ENCODE measurements at places on chromosomes 1 and 21. TPM values are rescaled to one million over a fixed set of nuclear protein-coding genes. Genes with fewer than 3 reads are reported as not detected.
A peak's percentile ranks its signal among the peaks of the same experiment; 100 is the strongest.

SLC9C2 gene
- 1.5 TPM for total RNA-seq

RSBN1 gene
- total RNA-seq = 20.2 TPM

IGSF9 gene
- 2.0 TPM for total RNA-seq

EPHB2 gene
- 4.4 TPM for total RNA-seq

TP73 gene
- 0.77 TPM for total RNA-seq

DNA sequence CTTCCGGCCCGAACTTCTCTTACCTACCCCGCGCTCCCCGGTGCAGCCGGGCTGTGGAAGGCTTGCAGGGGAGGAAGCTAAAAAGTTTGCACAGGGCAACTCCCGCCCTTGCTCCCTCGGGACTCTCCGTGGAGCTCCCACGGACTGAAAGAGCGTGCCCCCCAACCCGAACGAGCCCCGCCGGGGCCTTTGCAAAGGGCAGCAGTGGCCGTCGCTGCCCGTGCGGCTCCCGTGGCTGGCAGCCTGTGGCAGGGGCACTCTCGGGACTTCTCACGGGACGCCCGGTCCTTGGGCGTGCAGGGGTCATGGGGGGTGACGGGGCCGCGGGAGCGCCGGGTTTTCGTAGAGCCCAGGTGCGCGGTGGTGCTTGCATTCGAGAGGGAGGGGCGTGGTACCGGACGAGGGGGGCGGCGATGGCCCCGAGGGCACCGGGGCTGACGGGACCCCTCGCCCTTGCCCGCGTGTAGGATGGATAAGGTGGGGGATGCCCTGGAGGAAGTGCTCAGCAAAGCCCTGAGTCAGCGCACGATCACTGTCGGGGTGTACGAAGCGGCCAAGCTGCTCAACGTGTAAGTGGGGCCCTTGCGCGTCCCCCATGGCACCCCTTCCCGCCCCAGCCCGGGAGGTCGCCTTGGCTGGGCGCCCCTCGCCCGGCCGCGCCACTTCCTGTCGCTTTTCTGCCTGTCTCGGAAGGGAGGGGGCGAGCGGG is 711 bp downstream of the GADD45A start:
- DNase-seq = peak; percentile 91
- H3K27ac ChIP-seq = peak overlapping the region; percentile 96
- peak overlapping the region; percentile 94 for H3K4me3 ChIP-seq

DNA sequence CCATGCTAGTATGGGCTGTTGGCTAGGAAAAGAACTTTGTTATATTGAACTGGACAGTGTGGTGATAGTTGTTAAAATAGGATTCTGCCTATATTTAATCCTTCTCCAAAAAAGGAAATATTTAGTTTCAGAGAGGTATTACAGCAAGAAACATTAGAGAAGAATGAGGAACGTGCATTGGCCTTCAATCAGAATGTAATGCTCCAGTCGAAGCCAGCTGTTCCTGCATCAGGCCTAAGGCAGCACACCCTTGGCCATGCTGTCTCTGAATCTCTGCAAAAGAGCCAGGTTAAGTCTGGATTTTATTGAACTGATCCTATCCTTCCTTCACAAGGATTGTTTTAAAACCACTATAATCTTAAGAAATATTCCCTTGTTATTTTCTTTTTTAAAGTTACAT is 35.3 kb upstream of the RALGPS2 start:
- no peak for DNase-seq
- no peaks in the 10 kb centered on the region for H3K27me3 ChIP-seq
- H3K4me1 ChIP-seq = no peaks in the 10 kb centered on the region
- H3K27ac ChIP-seq = no peak overlapping the region
- H3K4me3 ChIP-seq = no peak overlapping the region

- peaks cover 34% of the 10 kb centered on the region for H3K4me1 ChIP-seq
- H3K27ac ChIP-seq = peak overlapping the region; percentile 54
- H3K4me3 ChIP-seq = no peak overlapping the region
Observed at GRCh38 chr1:89725011-89725370, 92.1 kb downstream of the LRRC8C start.

GRCh38 chr1:171173069-171173468 is 12.0 kb upstream of the FMO2 start:
- DNase-seq = no peak
- no peak overlapping the region for H3K4me3 ChIP-seq
- H3K36me3 ChIP-seq = no peaks in the 10 kb centered on the region
- H3K4me1 ChIP-seq = no peaks in the 10 kb centered on the region
- no peak overlapping the region for H3K27ac ChIP-seq

- peak overlapping the region; percentile 93 for H3K27ac ChIP-seq
- no peak for DNase-seq
- H3K4me3 ChIP-seq = peak overlapping the region; percentile 65
- H3K27me3 ChIP-seq = no peaks in the 10 kb centered on the region
Observed at GRCh38 chr1:23555986-23556634, 3.2 kb downstream of the ID3 start.

GRCh38 chr1:236394879-236395229 is 768 bp downstream of the EDARADD start:
- no peaks in the 10 kb centered on the region for H3K36me3 ChIP-seq
- DNase-seq = no peak
- H3K4me3 ChIP-seq = peak overlapping the region; percentile 52
- H3K27me3 ChIP-seq = peaks cover 8% of the 10 kb centered on the region
- no peak overlapping the region for H3K27ac ChIP-seq

- no peak overlapping the region for H3K4me3 ChIP-seq
- H3K27me3 ChIP-seq = no peaks in the 10 kb centered on the region
- no peaks in the 10 kb centered on the region for H3K36me3 ChIP-seq
- DNase-seq = no peak
- no peak overlapping the region for H3K27ac ChIP-seq
- no peaks in the 10 kb centered on the region for H3K4me1 ChIP-seq
Observed at GRCh38 chr1:115158181-115158580, 68.9 kb upstream of the TSPAN2 start.

DNA sequence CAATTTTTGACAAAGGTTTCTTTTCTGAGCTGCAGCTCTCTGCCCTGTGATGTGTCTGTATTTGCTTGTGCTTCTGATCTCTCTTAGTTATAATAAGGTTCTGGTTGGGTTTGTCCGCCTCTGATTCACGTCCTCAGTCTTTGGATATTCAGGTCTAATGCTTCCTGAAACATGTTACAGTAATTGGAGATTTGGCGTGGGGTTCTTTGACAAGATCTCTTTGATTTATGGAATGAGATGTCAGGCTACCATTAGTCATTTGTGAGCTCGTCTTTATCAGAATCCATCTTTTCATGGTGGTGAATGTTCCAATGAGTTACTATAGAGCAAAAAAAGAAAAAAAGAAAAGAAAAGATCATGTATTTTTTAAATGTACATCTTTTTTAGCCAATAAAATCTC is 62.5 kb downstream of the BACE2 start:
- no peaks in the 10 kb centered on the region for H3K36me3 ChIP-seq
- H3K27me3 ChIP-seq = no peaks in the 10 kb centered on the region
- DNase-seq = no peak
- H3K4me3 ChIP-seq = no peak overlapping the region
- H3K27ac ChIP-seq = no peak overlapping the region
- H3K4me1 ChIP-seq = no peaks in the 10 kb centered on the region

DNA sequence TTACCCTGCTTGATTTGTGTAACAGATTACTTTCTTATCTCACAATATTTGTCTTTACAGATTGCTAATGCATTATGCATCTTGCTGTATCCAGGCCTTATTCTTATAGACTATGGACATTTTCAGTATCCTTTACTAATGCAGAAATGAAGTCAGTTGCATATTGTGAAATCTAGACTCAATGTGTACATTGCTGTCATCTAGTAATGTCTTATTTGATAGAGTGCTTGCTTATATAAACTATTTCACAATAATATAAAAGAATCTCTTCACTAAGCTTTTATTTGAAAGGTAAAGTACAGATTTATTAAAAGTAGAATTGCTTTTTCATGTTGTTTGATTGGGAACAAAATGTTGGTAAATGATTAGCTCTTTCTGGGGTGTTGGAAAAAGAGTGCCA is 39.6 kb downstream of the ALG6 start:
- DNase-seq = no peak
- no peak overlapping the region for H3K4me3 ChIP-seq
- no peaks in the 10 kb centered on the region for H3K4me1 ChIP-seq
- no peaks in the 10 kb centered on the region for H3K27me3 ChIP-seq
- H3K36me3 ChIP-seq = no peaks in the 10 kb centered on the region

- no peaks in the 10 kb centered on the region for H3K27me3 ChIP-seq
- no peak for DNase-seq
- no peaks in the 10 kb centered on the region for H3K36me3 ChIP-seq
- H3K4me3 ChIP-seq = no peak overlapping the region
Observed at GRCh38 chr21:26194326-26194725, 23.8 kb upstream of the APP start.

DNA sequence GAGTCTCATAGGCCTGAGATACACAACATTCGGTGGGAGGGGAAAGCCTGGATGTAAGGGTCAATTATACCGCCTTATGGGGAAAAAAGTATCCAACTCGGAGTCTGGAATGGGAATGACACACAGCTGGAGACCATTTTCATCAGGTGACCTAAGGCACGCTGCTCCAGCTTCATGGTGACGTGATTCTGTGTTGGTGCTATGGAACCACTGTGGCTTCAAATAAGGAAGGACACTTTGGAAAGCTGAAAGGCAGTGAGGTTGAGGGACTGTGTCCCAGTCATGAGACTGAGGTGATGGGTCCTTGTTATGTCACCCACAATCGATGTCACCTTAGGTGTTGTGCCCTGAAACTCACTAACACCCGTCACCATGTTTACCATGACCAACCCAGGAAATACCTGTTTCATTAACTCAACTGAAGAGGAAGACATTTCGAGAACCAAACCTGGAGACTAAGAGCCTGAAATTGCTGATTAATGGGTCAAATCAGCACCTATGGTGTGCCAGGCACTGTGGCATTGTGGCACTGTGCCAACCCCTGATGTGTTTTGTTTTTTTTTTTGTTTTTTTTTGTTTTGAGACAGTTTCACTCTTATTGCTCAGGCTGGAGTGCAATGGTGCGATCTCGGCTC is 54.5 kb downstream of the IRF2BP2 start:
- no peak overlapping the region for H3K27ac ChIP-seq
- H3K4me1 ChIP-seq = no peaks in the 10 kb centered on the region
- DNase-seq = no peak
- no peak overlapping the region for H3K4me3 ChIP-seq
- no peaks in the 10 kb centered on the region for H3K36me3 ChIP-seq

GRCh38 chr1:178704833-178705232 is 20.2 kb upstream of the RALGPS2 start:
- H3K36me3 ChIP-seq = no peaks in the 10 kb centered on the region
- no peaks in the 10 kb centered on the region for H3K4me1 ChIP-seq
- no peak for DNase-seq
- H3K4me3 ChIP-seq = no peak overlapping the region
- no peaks in the 10 kb centered on the region for H3K27me3 ChIP-seq

Data from upper lobe of left lung (tissue), 6 donors.